Activated gamma-delta T cell (primary cell): ENCODE measurements at places on chromosomes 5 and 9.

GRCh38 chr5:34690301-34690700 lies 34.2 kb downstream of the RAI14 start:
- no peak for DNase-seq

DNA sequence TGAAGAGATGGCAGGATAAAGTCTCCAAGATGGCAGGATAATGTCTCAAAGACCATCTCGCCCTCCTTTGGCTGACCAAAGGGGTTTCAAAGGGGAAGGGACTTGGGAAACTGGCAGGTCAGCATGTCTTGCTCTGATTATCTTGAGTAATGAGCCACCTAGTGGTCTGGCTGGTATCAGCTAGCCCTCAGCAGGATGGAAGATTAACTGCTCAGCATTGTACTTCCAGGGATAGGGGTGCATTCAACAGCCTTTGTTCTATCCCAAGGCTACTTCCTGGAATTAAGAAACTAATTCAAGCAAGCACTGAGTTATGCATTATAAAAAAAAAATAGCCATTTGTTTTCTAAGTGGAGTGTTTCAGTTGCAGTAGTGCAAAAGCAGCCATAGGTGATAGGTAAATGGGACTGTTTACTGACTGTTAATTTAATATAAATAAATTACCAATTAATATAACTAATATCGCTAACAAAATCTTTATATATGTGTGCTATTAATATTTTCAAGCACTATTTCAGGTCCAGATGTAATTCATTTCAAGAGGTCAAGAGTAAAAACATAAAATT lies 555.5 kb downstream of the CDH9 start:
- DNase-seq: no peak

DNA sequence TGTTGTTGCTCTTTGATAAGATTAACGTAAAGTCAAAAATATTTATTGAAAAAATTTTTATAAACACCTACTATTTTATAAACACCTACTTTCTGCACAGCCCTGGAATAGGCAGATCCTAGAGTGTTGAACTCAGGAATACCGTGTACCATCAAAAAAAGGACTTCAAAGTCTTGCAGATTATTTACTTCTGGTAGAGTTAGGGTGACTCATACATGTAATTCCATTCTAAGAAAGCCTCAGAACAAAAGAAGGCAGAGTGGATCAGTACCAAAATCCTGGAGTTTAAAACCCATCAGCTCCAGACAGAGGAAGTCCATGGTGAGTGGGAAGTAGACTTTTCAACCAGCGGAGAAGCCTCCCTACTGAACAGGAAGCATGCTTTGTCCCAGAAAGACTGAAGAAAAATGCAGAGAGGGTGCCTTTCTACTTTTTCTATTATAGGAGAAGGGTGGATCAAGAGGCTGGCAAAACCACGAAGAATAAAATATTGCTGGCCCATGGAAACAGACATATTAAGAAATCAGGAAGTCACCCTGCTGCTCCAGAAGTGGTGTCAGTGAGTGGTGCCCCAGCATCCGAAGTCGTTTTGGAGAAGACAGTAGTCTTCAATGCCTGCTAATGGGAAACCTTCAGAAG lies 45.1 kb upstream of the DAB2 start:
- no peak for DNase-seq

GRCh38 chr9:94649100-94649819 lies 9.9 kb upstream of the FBP1 start:
- no peak for DNase-seq

DNA sequence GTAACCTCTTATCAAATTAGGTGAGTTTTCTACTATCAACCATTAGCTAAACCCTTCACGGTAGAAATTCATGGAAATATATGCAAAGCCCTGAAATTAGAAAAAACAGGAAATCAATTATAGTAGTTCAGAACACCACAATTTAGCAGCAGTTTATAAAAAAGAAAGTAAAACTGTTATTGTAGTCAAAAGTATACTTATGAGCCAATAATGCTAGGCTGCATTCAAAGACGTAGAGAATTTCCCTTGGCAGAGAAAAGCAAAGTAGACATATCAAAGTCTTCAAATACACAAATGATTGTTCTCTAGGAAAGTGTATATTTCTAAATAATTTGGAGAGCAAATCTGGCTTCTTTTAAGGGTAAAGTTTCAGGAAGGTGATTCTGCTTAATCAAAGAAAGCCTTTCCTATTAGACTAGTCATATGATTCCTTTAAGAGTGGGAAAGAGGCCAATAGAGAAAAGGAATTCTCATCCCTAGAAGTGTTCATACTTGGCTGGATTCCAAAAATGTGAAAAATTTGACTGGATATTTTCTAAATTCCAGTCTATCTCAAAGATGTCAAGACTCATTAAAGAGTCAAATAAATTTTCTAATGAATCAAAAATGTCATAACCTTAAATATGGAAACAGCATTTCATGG lies 185.5 kb downstream of the SMC2 start:
- no peak for DNase-seq

- no peak for DNase-seq
Measured at GRCh38 chr5:109611505-109611904, 78.2 kb upstream of the MAN2A1 start.

DNA sequence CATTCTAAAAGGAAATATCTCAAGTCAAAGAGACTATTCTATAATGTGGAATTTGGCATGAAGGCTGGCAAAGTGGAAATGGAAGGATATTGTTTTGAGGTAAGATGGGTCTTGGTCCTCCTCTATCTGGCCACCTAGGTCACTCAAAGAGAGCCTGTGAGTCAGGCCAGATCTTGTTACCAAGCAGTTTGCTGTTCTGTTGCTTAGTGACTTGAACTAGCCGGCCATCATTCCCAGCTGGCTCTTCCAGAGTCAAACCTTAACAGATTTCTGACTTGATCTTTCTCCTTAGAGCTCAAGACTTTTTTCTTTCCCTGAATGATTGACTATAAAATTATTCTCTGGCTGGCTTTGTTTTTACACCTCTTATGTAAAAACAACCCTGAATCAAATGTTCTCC lies 136.1 kb downstream of the PDE4D start:
- DNase-seq: no peak

DNA sequence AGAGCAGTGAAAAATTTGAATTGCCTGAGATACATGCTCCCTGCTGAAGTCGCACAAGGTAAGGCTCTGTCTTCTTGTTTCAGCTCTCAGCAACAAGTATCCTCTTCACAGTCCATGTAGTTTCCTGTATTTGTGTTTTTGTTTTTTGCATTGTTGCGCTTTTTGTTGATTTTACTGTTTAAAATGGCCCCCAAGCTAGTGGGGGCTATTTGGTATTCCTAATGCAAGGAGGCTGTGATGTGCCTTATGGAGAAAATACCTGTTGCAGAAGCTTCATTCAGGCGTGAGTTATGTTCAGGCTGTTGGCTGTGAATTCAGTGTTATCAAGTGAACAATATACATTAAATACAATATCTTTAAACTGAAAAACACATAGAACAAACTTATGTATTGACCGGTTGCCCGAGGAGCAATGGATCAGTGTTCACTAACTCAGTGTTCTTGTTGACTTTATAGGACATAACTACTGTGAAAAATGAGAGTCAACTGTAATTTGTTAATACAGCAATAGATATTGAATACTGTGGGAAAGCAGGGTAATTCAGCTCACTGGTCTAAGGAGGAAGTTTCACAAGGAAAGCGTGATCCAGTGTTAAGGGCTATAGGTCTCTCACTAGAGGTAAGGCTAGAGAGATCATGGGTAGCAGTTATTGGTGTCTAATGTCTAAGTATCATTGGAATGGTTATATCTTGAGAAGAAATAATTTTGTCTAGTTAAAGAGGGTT lies 150.5 kb downstream of the GCNT1 start:
- no peak for DNase-seq
